ENCODE measurements at places on chromosomes 1 and 21.

DNA sequence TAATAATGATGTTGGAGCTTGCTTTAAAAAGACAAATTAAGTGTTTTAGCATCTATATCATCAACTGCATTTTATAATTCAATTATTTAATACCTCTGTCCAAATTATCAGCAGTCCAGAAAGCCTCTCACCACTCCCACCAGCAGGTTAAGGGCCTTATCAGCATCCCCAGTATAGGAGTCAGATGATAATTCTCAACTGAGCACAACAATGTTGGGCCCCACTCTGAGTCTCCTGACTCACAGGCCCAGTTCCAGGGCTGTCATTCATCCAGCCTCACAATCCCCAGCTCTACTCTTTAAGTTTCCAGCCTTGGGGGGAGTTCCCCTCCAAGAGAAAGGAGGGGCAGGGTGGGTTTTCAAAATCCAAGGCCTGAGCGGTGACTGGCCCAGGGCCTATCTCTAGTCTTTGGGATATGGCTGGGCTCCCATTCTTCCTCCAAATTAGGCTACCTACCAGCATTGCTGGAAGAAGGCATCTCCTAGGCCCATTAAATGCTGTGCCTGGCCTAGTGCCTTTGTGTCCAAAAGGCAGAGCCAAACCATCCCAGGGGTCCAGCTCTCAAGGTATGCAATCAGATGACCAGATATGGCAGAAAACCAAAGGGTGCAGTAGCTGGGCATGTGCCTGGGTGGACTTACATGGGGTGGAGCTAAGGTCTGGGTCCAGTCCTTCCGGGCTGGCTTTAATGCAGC lies 134.1 kb downstream of the GLUL start:
- no peak for DNase-seq

- DNase-seq, result no peak
Observed at GRCh38 chr1:6904476-6905170, 119.4 kb downstream of the CAMTA1 start.

DNA sequence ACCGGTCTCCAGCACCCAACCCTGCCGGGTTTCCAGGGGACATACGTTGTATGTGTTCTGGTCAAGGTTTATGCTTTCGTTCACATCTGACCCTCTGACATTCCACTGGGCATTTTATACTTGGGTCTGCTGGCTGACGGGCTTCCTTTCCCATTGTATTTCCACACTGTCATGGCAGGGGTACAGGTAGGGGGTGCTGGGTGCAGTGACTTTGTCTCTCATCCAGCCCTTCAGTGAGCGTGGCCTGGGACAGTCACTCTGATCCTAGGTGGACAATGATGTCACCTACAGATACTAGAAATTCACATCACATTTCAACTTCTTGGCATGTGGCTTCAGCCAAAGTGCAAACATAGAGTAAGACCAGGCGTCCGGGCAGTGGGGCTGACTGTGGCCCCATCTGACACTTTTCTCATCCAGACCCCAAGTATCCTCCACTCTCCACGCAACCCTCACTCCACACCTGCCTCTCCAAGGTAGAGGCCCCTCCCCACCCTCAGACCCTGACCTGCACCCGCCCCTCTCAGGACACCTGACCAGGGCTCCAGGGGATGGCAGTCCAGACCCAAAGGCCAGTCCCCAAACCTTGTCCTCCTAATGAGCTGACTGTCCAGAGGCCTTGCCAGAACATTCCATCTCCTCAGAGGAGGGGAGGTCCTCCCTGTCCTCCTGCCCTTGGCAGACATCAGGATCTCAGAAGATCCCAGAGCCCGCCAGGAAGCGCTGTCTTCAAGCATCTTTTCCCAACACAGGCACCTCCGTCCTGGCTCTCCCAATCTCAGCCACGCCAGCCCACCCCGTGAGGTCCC lies 743 bp upstream of the KRTAP10-10 start:
- DNase-seq, result no peak

DNA sequence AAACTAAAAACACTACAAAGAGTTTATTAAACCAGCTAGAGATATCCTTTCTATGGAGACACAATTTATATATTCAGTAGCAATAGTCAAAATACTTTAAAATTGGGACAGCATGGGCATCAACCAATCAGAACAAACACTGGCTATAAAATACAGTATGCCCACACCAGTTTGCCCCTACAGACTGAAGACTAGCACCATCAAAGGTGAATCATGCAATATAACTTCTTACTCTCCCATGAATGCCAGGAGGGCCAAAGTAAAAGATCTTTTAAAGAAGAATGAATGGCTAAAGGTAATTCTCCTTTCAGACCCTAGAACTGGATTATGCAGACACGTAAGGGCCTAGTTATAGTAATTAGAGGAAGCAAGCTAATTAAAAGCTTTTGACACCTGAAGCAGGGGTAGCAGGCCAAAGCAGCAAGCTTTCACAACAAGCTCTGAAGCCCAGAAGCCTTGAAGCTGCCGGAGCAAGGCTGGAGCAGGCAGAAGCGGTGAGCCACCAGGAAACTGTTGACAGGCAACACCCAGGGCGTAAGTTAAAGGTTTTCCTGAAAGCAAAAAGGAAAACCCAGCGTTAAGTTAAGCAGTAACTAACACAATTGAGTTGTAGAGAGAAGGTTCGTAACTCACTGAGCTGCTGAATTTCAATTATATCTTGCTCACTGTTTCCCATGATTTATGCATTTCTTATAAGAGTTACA lies 99.3 kb downstream of the CDC42BPA start:
- DNase-seq, result no peak

All from GM03348 (cell line).